ENCODE measurements at places on chromosomes 13 and 19.

DNA sequence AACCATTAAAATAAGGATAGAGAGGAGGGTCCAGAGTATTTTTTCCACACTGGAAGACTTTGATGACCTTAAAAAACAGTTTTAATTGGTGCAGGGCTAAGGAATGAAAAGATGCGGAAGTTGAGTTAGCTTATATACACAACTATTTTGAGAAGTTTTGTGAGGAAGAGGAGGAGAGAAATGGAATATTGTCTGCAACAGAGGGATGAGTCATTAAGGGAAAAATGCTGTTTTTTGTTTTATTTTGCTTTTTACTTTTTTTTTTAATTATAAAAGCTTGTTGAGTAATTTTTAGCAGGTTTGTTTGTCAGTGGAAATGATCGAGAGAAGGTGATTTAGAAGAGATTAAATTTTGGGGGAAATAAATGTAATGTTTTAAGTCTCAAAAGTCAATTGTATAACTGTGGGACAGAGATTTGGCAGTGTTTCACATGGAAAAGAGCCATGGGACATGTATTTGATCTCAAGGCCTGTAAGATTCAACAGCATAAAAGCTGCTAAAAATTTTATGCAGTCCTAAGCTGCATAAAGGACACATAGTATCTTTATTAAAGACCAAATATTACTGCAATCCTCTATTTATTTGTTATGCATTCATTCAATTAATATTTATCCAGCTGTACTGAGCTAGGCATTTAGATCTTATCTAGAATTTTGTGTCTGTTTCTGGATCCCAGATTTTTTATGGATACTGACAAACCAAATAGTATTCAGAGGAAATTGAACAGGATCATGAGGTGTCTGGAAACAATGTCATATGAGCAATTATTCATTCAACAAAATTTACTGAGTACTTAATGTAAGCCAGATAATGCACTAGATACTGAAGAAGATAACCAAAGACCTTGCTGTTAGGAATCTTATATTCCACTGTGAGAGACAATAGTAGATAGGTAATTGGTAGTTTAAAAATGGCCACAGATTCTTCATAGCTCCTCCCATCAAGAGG lies 72.7 kb downstream of the DNAJC15 start:
- DNase-seq, result peak; percentile 68

GRCh38 chr13:112854321-112854720 lies 114.7 kb upstream of the MCF2L start:
- no peak for DNase-seq

DNA sequence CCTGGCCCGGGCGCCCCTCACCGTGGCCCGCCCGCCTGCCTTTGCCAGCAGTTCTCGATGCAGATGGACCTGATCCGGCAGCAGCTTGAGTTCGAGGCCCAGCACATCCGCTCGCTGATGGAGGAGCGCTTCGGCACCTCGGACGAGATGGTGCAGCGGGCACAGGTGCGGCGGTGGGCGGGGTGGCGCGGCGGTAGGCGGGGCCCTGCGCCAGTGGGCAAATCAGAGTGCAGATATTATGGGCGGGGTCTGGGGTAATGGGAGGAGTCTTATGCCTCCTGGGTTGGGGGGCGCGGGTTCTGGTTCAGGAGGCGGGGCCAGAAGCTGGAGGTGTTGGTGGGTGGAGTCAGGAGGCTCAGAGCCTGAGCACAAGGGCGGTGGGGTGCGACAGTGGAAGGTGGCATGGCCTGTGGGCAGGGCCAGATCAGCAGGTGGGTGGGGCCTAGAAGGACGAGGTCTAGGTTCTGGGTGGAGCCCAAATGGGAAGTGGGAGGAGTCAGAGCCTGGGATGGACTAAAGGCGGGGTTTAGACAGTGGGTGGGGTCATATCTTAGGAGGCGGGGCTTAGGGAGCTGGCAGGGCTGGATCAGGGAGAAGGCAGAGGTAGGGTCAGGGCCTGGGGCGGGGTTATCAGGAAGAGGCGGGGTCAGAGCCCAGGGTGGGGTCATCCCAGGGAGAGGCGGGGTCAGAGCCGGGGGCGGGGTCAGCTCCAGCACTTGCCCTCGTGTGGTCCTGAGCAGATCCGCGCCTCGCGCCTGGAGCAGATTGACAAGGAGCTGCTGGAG lies 5.6 kb downstream of the APC2 start:
- DNase-seq, result peak; percentile 53

DNA sequence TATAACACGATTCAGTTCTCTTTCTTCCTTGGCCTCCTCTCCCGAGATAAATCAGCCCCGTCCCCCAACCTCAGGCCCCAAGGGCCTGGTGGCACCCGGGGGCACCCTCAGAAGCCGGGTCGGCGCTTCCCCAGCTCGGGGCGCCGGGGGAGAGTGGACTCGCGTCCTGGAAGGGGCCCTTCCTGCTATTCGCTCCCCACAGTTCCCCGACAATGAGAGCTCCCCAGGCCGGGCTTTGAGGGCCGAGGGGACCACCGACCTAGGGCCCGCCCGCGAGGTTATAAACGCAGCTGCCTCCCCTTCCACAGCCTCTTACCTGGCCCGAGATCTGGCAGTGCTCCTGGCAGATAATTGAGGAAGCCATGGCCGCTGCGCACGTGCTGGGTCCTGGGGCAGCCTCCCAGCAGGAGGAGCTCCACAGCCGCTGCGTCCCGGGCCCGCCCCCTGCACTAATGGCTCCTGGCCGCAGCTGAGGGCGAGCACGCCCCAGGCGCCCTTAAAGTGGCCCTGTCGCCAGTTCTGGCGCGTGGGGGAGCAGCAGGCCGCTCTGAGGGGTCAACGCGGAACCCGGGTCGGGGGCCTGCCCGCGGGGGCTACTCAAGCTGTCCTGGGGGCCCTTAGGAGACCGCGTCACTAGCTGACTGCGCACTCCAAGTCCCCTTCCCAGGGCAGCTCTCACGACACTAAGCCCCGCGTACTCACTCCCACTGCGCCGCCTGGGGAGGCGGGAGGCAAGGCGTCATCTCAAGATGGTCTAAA lies at the start of gene SOHLH2:
Gene SOHLH2, minus strand, starts transcription at position 394 of the 759 bp plus-strand sequence. Its CDS starts 30 bp downstream, at position 364.
- no peak for DNase-seq

DNA sequence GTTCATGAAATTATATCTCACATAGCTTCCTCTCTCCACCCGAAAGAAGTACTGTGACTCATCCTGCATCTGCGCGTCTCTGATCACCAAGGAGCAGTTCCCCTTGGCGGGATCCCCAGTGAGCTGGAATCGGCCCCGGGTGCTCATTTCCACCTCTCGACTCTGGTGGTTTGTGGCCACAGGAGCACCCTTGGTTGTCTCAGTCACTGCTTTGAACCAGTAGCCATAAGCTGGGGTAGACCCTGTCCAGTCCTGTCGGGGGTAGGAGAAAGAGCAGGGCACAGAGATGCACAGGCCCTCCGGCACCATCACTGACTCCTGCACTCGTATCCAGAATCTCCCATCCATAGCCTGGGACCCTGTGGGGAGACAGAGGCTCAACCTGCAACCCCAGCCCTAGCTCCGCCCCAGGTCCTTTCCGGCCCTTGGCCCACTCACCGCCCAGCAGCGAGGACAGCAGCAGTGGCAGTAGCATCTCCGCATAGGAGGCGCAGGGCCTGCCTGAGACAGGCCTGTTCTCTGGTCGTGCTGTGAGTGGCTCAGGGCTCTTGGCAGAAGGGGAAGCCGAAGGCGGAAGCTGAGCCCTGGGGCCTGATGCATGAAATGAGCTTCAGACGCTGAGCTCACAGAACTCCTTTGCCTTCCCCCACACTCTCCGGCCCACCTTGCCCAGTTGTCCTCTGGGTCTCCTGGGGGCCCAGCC lies at the start of gene SIGLEC10:
Gene SIGLEC10, minus strand, starts transcription at position 536 of the 703 bp plus-strand sequence. Its CDS starts 61 bp downstream, at position 475.
- DNase-seq, result no peak

GRCh38 chr19:5215431-5215830 lies 125.2 kb downstream of the PTPRS start:
- no peak for DNase-seq

DNA sequence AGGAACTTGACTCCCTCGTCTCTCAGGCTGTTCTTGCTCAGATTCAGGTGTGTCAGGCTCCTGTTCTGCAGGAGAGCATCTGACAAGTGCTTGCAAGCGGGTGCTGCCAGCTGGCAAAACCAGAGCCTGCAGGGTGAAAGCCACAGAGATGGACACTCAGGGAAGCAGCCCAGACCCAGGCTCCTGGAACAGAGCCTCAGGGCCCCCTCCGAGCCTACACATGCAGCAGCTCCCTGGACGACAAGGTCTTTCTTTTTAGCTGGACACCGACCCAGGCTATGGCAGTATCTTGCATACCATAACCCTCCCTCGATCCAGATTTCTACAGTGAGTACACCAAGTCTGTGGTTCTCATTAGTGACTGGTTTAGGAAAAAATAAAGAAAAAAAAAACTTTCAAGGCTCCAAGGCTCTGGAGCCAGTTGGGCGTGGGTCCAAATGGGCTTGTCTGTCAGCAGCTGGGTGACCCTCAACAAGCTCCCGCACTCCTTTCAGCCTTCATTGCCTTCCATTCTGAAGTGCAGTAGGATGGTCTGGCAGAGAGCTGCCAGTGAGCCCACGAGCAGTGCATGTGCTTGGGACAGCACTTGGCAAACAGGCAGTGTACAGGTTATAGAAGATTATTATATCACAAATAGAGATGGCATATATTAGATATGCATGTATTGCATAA lies 29.9 kb downstream of the NLRP13 start:
- no peak for DNase-seq

DNA sequence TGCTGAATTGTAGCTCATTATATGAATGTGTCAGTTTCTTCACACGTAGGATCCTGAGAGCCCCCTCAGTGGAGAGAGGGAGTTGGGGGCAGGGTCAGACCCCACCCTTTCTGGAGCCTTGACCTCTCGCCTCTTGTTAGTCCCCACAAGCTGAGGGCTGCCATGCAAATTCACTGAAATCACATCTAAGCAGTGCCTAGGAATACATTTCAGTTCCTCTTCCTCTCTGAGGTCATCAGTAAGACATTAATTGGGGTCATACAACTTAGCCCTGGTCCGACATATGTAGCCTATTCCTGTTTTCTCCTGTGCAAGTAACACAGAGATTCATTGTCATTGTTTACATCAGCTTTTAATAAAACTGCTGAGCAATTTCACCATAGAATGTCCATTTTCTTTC lies 30.0 kb downstream of the MYO9B start:
- DNase-seq, result no peak

DNA sequence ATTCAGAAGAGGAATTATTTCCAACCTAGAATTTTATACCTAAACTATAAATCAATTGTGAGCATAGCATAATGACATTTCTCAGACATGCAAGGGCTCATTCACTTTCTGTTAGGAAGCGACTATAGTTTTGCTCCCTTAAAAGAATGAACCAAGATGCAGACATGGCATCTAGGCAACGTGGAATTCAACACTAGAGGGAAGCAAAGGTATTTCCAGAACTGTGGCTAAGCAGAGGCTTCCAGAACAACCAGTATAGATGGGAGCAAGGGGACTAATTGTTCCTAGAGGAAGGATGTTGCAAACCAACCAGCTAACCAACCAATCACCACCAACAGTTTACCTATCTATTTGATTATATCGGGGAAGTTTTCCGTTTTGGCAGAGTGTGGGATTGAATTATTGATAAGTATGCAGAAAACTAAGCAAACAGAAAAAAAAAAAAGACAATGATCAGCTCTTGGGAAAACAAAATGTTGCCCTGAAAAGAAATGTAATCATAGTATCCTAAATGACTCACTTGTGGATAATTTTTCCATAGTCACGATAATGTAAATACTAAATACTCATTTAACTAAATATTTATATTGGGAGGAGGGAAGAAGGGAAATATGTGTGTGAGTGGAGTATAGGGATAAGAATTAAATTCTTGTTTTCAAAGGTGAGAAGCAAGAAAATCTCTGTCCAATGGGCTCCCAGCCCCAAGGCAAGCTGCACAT lies 21.1 kb downstream of the ARL11 start:
- peak; percentile 53 for DNase-seq

Measured in endothelial cell of umbilical vein (primary cell).